ENCODE measurements at places on chromosomes 12 and 14.
A peak's percentile ranks its signal among the peaks of the same experiment; 100 is the strongest.

GRCh38 chr12:50110762-50111351 lies 1.2 kb upstream of the COX14 start:
- DNase-seq: no peak

GRCh38 chr12:77814386-77814785 lies 16.3 kb upstream of the NAV3 start:
- DNase-seq: no peak

- no peak for DNase-seq
These were observed 27.1 kb downstream of the ALDH1L2 start for GRCh38 chr12:105057174-105057573.

DNA sequence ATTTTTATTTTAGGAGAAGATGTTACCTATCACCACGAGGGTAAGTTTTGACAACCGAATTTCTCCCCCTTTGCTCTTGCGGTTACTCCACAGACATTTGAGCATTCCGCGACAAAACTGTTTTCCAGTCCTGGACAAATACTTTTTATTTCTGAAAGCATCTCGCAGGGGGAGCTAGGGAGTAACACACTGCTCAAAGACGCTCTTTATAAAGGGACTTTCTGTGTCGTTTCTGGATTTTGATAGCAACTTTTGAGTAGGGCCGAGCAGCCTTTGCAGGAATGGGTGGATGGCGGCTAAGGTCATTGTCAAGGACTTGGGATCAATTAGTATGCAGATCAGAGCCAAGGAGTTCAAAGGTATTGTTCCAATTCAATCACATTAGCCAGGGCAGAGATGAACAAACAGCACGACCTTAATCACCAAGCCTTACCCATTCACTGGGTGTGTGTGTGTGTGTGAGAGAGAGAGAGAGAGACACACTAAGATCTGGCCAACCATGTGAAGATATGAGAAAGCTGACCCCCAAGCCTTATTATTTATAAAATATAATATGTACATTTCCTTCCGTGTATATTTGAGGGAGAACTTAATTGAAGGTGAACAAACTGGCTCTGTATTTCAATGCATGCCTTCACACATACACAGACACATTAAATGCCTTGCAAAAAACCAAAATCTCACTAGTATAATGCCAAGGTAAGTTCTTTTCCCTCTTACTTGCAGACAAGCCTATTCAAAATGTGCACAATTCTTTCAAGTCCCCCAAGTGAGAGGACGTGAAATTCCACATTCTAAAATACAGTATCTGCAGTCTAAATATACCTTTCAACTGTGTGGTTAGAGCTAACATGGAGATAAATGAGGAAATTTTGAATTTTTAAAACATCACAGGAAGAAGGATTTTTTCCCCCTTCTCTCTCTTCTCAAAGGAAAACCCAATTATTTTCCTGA lies 613.8 kb downstream of the VRK1 start:
- DNase-seq: no peak

GRCh38 chr12:68137335-68137830 lies 22.2 kb downstream of the IFNG start:
- DNase-seq: no peak

DNA sequence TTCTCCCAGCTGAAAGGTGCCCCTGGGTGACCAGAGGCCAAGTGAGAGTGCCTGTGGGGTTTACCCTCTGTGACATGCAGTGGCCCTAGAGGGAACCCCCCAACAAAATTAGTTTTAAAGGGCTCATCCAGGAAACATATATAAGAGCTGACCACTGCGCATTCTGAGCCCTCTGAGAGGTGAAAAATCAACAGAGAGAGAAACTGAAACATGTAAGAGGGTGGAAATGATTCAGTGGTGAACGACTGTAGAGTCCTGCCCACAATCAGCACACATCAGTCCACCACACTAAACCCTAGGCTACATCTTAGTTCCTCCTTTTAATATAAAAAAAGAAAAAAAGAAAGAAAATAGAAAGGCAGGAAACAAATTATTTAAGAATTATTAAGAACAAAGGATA lies 21.0 kb upstream of the ACSM4 start:
- no peak for DNase-seq

GRCh38 chr12:52651726-52652261 lies at the start of gene KRT2:
Gene KRT2 (minus strand): TSS chr12:52652211. CDS start chr12:52652142, 69 bp downstream.
- DNase-seq: no peak

GRCh38 chr14:55238019-55238680 lies 33.1 kb upstream of the FBXO34 start:
- DNase-seq: no peak

GRCh38 chr12:69908203-69908602 lies 83.2 kb downstream of the MYRFL start:
- no peak for DNase-seq

GRCh38 chr12:92233346-92234015 lies 87.8 kb upstream of the BTG1 start:
- DNase-seq: no peak

- no peak for DNase-seq
These were observed 221.2 kb downstream of the SSPN start for GRCh38 chr12:26416550-26416949.

DNA sequence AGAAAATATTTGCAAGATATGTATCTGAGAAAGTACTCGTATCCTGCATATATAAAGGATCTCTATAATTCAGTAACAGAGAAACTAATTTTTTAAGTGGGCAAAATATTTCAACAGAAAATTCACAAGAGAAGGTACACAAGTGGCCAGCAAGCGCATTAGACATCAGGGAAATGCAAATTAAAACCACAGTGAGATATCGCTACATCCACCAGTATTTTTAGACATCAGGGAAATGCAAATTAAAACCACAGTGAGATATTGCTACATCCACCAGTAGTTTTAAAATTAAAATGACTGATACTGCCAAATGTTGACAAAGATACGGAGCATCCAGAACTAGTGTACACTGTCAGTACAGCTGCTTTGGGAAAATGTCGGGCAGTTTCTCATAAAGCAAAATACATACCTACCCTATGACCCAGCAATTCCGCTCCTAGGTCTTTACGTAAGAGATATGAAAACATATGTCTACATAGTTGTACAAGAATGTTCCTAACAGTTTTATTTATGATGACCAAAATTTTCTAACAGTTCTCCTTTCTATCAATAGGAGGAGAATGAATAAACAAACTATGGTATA lies 2.8 kb upstream of the KCNK13 start:
- DNase-seq: no peak

GRCh38 chr12:91093341-91093740 lies 18.0 kb downstream of the LUM start:
- no peak for DNase-seq

- DNase-seq: no peak
These were observed 46.7 kb upstream of the EVL start for GRCh38 chr14:100018482-100018881.

DNA sequence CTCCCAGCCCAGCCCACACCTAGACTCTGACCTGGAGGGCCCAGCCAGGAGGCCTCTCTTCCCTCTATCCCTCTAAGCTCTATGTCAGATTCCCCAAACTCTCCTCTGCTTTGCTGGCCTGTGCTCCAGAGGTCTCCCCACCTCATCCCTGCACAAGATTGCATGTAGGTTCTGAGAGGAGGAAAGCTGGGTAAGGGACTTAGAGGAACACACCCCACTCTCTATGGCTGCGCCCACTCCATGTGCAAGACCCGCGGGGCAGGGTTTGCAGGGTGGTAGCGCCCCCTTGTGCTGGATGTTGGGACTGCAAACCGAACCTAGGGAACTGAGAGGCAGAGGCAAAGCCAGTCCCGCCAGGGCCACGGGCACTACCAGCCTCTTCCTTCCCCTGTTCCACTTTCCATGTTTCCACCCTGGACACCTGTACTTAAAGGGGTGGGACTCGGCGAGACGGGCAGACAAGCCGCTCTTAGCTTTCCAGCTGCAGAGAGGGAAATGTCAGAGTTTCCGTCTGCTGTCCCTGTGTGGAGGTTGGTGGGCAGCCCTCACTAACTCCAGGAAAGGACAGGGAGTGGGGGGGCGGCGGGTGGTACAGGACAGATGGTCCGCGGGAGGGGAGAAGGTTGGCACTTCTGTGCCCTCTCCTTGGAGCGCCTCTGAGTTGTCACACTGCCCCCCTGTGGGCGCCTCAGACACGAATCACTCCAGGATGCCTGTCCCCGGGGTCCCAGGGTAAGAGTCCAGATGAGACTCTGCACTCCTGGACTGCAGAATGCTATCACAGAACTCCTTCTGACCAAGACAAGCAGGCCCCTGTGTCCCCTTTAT lies 16.8 kb downstream of the MMP14 start:
- DNase-seq: peak; percentile 97

GRCh38 chr14:71414631-71415403 lies 507.6 kb downstream of the PCNX1 start:
- DNase-seq: no peak

DNA sequence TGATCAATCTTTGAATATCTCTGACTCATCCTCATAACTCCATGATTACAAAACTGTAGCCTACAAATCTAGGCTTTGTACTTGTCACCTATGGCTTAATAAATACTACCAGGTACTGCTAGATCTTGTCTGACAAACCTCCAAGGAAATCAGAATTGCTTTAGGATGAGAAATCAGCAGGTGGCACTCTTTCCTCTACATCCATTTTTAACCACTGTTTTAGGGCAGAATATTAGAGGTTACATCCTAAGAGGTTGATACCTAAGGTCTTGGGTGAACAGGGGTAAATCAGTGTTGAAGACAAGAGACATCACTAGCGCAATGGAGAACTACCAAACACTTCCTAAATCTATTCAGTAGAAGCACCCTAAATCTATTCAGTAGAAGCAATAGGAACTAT lies 63.1 kb upstream of the SOX5 start:
- DNase-seq: no peak

DNA sequence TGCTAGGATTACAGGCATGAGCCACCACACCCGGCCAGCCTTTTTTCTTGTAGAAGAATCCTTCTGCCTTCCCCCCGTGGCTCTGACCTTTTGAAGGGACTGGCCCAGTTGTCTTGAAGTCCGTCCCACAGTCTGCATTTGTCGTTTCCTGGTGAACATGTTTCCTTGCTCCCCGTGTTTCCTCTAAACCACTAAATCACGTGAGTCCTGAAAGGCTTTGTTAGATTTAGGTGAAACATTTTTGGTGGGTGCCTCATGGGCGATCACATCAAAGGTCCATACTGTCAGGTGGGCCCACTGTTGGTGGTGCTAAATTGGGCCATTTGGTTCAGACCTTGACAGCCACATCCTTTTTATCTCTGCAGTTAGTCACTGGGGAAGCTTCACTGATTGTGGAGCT lies 26.3 kb downstream of the MLXIP start:
- no peak for DNase-seq

GRCh38 chr14:67416810-67417209 lies 4.8 kb upstream of the PLEK2 start:
- no peak for DNase-seq

DNA sequence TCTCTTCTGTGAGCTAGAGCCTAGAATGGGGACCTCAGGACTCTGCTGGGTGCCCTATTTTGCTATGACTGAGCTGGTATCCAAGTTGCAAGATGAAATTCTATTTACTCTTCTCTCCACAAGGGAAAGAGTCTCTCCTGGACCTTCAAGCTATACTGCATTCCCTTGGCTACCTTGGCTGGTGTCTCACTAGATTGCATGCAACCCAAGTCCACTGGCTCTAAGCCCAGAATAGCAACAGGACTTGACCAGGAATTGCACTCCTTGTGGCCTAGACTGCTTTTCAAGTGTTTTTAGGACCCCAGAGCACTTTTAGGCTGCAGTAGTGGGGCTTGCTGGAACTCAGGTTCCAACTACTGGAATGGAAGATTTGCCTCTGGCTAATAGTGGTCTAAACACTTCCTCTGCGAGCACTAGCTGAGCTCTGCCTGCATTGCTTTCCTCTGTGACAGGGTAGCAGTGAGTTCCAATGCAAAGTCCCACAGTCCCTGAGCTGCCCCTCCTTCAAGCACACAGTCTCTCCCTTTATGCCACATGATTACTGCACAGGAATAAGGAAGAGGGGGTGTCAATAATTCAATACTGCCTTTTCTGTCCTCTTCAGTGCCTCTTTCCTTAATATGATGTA lies 1009.1 kb upstream of the FLRT2 start:
- DNase-seq: no peak

DNA sequence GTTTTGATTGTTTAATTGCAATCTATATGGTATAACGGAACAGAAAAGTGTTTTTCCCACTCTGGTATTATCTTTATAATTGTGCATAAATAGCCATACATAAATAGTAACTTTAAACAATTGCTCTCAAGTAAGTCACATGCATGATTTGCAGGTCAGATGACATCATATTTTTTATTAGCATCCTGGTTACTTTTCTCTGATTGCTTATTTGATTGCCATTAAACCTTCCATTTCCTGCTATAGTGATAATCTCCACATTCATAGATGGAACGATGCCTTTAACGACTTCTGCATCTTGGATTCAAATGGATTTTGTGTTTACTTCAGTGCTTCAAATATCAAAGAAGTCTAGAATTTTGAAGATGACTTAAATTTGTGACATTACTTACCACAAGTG lies 3.5 kb upstream of the KLRK1 start:
- no peak for DNase-seq

DNA sequence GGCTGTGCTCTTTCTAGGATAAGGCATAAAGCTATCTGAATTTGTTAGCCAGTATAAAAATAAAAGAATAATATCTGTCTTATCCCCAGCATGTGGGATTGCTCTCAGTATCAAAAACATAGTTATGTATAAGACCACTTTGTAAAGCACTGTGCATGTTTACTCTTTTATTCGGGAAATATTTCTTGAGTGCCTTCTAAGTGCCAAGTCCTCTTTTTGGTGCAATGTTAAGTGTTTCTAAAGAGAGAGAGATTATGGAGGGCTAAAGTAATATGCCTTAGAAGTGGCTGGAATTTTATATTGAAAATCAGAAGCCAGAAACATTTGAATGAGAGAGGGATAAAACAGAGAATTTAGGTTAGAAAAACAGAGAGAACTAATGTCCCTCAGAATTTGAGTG lies 212.0 kb downstream of the ALG10B start:
- no peak for DNase-seq

DNA sequence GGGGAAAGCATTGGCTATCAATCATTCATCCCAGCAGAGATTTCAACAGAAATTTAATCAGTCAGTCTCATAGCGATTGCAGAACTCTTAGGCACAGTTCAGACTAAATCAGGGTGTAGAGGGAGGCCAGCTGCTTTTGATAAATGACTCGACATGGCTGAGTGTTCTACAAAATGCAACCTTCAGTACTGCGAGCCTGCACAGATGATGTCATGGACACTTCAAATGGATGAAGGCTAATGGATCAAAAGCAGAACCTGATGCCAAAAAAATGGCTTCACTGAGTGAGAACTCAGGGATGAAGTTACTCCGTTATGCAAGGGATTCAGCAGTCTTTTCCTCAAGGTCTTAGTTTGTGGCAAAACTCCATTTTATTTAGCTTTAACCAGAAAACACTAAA lies 167.3 kb downstream of the DACT1 start:
- DNase-seq: no peak

- peak; percentile 33 for DNase-seq
These were observed 741.8 kb downstream of the TMEM121 start for GRCh38 chr14:106268013-106268727.

GRCh38 chr12:62632411-62632918 lies 165.8 kb downstream of the MON2 start:
- DNase-seq: no peak
